Left kidney (tissue), 8 donors: ENCODE measurements at places on chromosomes 13 and 19.

- no peak for DNase-seq
Observed at GRCh38 chr19:33998739-33999345, 173.5 kb upstream of the LSM14A start.

DNA sequence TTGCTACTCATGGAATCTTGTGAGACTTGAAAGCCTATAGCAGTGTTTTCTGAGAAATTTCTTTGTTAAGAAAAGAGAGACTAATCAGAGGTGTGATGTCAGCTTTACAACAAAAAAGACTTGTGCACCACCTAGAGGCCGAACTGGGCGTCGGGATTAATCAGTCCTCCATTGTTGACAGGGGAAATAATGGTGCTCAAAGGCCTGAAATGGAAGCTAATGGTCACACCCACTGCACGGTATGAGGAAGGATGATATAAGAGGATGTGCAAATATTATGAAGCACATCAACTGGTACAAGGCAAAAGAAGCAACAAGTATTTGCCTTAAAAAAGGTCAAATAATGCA, 480.2 kb upstream of the MIR17HG start:
- DNase-seq, result peak; percentile 71

GRCh38 chr19:1313695-1314613, 28.3 kb downstream of the EFNA2 start:
- DNase-seq, result no peak

DNA sequence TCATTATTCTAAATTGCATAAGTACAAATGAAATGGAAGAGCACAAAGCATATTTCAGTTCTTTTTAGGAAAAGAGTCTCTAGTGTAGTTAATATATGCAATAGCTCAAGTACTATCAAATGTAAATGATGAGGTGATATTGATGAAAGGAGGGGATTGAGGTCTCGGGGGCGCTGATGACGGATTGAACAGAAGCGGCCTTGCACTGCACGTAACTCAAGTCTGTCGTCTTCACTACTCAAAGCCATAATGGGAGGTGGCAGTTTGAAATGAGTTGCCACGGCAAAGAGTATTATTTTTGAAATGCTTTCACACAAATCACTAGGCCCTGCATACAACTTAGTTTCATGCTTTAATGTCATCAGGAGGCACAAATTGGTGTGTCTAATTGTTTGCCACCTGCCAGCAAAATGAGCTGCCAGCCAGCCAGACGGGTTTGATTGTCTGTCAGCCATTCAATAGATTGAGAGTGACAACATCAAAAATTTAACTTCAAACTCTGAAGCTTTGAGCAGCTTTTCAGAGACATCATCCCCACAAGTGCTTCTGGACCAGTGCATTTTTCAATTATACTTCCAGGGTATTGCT, 256.6 kb downstream of the NBEA start:
- DNase-seq, result no peak

- peak; percentile 53 for DNase-seq
Observed at GRCh38 chr13:50378509-50379044, 363.3 kb downstream of the KCNRG start.

DNA sequence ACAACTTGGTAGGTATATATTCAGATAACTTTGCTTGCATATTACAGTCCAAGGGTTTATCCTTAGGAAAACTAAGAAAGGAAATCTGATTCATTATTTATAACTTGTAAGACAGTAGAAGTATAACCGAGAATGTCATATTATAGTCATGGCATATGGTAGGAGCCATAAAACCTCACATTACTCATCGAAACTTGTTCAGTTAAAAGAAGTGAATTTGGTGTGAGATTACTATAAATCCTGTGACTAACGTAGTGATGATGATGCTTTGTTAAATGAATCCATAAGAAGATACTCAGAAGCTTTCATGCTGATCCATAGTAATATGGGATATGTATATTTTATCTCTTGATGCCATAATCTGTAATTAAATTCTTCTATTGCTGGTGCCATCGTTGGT, 57.3 kb downstream of the MTUS2 start:
- DNase-seq, result no peak

- no peak for DNase-seq
Observed at GRCh38 chr13:63337921-63338320, 1922.3 kb upstream of the PCDH20 start.

GRCh38 chr19:50669302-50670101, 20.3 kb downstream of the C19orf81 start:
- no peak for DNase-seq

DNA sequence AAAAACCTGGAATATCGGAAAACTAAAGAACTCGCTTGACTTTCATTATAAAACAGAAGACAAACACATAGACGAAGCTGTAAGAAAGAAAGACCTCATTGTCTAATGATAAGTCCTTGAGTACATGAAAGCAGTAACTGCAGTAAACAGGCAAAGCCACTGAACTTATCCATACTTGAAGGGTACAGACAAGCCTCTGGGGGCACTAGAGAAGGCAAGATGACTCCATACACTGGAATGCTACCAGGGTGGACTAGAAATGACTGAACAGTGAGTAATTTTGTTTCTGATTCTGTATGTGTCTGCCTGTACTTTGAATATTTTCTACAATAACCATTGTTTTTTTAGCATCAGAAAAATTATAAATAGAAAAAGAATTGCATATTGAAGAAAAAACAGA, 507.9 kb downstream of the UQCRFS1 start:
- no peak for DNase-seq

GRCh38 chr19:2578901-2579677, 103.2 kb downstream of the GADD45B start:
- peak; percentile 85 for DNase-seq

- no peak for DNase-seq
Observed at GRCh38 chr19:19040417-19040816, 7.0 kb downstream of the ARMC6 start.

DNA sequence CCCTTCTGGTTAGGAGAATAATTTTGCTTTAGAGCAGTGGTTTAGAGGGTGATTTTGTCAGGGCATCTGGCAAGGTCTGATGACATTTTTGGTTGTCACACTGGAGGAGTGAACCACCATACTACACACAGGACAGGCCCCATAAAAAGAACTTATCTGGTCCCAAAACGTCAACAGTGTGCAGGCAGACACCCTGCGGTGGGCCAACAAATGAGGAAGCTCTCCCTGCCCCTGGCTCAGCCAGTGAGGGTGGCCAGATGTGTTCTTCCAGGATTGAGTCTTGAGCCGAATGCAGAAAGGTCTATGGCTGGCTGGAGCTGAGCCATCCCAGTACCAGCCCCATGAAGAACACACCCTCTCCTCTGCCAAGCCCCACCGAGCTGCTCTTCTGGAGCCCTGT, 149.2 kb downstream of the MIPEP start:
- no peak for DNase-seq

DNA sequence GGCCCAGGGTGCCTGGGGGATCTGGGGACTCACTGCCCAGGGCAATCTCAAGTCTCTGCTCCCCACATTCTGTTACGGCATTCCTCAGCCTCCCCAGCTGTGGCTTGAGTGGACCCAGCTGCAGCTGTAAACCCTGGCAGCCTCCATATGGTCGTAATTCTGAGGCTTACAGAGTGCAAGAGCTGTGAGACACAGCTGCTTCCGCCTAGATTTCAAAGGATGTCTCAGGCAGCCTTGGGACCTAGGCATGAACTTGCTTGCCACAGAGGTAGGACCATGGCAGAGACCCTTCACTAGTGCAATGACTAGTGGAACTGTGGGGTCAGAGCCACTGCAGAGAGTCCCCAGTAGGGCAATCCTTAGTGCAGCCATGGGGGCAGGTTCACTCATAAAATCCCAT, 297.5 kb downstream of the ENOX1 start:
- DNase-seq, result peak; percentile 60

DNA sequence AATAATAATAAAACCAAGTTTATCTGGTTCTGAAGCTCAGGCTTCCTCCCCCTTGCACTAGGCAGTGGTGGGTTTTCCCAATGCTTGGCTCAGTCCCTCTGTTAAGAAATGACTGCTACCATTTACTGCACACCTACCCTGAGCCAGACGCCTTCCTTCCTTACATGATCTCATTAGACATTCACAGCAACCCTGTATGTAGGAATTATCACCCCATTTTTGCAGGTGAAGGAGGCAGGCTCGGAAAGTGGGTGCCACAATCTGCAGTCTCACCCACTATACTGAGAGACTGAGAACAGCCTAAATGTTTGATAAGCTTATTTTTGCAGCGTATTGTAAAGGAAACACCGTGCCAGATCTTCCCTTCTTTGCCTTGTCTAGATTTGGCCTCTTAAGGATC, 18.3 kb upstream of the CACNG8 start:
- no peak for DNase-seq

DNA sequence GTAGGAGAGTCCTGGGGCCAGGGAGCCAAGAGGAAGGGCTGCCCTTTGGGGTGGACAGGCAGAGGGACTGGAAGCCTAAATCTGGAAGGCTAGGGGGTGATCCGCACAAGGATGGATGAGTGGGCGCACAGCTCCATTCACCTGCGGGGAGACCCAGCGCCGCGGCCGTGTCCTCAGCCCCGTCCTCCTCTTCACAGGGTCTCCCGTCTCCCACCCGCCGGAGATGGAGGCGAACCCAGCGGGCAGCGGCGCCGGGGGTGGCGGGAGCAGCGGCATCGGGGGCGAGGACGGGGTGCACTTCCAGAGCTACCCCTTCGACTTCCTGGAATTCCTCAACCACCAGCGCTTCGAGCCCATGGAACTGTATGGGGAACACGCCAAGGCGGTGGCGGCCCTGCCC, 7.9 kb downstream of the ZNF865 start:
- DNase-seq, result no peak

GRCh38 chr19:49395581-49396407, 7.7 kb downstream of the KASH5 start:
- no peak for DNase-seq

DNA sequence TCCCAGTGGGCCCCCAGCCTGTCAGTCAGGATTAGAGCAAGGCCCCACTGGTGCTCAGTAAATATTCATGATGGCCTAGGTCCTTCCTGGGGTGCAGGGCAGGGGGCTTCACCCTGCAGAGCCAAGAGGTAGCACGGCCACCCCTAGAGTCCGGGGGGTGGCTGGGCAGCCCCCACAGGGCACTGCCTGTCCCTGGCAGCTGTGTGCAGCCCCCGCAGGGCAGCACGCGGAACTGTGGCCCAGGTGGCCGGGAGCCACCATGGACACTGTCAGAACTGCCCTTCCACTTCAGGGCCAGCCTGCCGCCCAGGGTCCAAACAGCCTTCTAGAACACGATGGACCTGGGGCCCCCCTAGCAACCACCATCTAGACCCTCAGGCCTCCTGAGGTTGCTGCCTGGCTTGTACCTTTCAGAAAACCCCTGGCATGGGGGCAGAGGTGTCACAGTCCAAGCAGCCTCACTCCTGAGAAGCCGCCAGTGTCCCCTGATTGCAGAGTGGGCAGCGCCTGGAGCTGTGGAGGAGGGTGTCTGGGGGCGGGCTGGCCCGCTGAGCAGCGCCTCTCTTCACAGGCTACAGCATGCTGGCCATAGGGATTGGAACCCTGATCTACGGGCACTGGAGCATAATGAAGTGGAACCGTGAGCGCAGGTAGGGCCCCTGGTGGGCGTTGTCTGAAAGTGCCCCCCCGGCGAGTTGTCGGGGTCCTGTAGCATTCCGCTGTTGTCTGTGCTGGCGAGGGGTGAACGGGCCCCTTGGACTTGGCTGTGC, 2.9 kb upstream of the YJEFN3 start:
- no peak for DNase-seq

- DNase-seq, result peak; percentile 8
Observed at GRCh38 chr19:1590641-1591397, 1.8 kb downstream of the MBD3 start.

GRCh38 chr13:101453784-101454201, 1.3 kb downstream of the ITGBL1 start:
- DNase-seq, result no peak

- DNase-seq, result no peak
Observed at GRCh38 chr13:82833923-82834322, 1048.4 kb downstream of the SLITRK1 start.

DNA sequence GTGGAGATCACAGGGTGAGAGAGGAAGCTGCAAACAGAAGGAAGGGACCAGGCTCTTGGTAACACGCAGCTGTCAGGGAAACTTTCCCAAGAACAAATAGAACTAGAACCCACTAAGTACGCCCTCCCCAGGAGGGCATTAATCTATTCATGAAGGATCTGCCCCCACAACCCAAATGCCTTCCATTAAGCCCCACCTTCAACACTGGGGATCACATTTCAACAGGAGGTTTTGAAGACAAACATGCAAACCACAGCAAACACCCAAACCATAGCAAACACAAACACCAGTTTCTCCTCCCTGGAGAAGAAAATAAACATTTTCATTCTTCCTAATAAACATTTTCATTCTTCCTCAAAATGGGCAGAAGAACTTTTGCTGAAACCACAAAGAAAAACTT, 329.6 kb downstream of the EFNB2 start:
- no peak for DNase-seq
